ENCODE measurements at places on chromosomes 13 and 19.

DNA sequence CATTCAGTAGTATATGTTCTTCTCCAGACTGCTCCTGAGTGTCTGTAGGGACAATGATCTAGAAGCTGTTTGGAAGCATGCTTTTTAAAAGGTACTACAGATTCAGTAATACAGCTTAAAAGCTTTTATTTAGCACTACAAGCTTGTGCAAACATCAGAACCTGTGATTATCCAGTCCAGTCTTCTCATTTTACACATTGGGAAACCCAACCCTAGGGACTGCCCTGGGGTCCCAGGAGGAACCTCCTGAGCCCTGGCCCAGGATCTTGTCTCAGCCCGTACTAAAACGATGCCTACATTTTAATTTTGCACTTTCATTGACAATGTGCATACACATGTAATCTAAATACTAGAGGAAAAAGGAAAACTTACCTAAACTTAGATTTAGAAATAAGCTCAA lies 12.5 kb downstream of the DOCK9 start:
- H3K27me3 ChIP-seq: no peaks in the 10 kb centered on the region
- H3K4me1 ChIP-seq: no peaks in the 10 kb centered on the region
- no peak overlapping the region for H3K4me3 ChIP-seq
- DNase-seq: no peak

DNA sequence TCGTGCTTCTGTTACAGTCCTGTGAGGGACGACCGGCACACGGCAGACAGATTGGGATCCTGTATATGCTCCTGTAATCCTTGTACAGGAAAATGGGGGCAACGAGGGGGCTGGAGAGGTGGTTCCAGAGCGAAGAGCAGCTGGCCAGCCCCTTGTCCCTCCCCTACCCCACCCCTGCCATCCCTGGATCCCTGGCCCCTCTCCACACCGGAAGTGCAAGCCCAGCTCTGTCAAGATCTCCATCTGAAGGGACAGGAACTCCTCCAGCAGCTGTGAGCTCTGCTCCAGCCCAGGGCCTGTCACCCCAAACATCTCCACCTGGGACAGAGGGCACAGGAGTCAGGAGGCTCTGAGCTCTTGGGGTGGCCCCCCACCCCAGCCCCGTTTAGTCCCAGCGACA lies 5.5 kb upstream of the CCER2 start:
- DNase-seq: no peak
- no peaks in the 10 kb centered on the region for H3K4me1 ChIP-seq
- no peaks in the 10 kb centered on the region for H3K27me3 ChIP-seq
- H3K36me3 ChIP-seq: peaks cover 17% of the 10 kb centered on the region
- no peak overlapping the region for H3K27ac ChIP-seq
- no peak overlapping the region for H3K4me3 ChIP-seq

- no peaks in the 10 kb centered on the region for H3K36me3 ChIP-seq
- DNase-seq: no peak
- peaks cover 5% of the 10 kb centered on the region for H3K4me1 ChIP-seq
- no peaks in the 10 kb centered on the region for H3K27me3 ChIP-seq
- no peak overlapping the region for H3K4me3 ChIP-seq
These were observed 14.7 kb downstream of the GARRE1 start for GRCh38 chr19:34269081-34269480.

- H3K4me1 ChIP-seq: peaks cover 15% of the 10 kb centered on the region
- H3K27me3 ChIP-seq: no peaks in the 10 kb centered on the region
- no peak for DNase-seq
- H3K4me3 ChIP-seq: no peak overlapping the region
These were observed 1.9 kb downstream of the ISYNA1 start for GRCh38 chr19:18435842-18436670.

DNA sequence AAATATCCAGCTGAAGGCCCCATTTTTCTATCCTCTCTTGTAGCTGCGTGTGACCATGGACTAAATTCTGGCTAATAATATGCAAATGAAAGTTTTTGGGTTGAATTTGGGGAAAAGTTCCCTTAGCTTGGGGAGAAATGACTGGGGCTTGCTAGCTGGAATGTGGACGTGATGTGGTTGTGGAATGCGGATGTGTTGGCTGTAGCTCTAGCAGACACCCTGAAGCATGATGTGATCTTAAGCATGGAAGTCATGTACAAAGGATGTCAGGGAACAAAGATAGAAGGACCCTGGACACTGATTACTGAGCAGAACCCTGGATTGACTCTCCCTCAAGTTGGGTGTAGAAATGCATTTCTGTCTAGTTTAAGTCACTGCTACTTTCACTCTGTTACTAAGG lies 25.4 kb upstream of the SCEL start:
- H3K27me3 ChIP-seq: no peaks in the 10 kb centered on the region
- H3K36me3 ChIP-seq: no peaks in the 10 kb centered on the region
- no peak overlapping the region for H3K4me3 ChIP-seq

DNA sequence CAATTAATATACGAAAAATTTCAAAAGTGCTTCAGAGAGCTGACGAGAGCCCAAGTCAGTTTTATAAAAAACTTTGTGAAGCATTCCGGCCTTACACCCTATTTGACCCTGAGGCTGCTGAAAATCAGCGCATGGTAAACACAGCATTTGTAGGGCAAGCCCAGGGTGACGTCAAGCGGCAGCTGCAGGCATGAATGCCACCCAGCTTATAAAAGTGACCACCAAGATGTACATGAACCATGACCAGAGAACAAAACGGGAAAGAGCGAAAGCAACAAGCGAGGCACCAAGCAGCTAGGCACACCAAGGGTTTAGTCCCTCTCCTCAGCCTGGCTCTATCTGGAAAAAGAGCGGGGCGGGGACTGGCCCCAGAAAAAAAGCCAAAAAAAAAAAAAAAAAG lies 6.0 kb downstream of the SIGLEC11 start:
- DNase-seq: no peak
- no peaks in the 10 kb centered on the region for H3K27me3 ChIP-seq
- no peak overlapping the region for H3K4me3 ChIP-seq

DNA sequence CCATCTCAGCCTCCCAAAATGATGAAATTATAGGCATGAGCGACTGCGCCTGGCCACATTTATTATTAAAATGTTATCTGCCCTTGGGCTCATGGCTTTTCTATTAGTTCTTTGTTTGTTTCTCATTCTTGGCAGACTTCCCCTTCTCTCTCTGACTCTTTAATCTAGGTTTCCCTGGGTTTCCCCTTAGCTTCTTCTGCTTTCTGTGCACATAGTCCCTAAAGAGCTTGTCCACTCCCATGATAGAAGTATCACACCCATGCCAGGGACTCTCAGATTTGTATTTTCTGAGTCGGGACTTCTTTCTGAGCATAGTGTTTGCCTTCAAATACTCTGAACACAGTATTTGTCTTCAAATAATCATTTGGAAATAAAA lies 38.6 kb upstream of the ITM2B start:
- no peak overlapping the region for H3K4me3 ChIP-seq
- no peaks in the 10 kb centered on the region for H3K27me3 ChIP-seq
- no peaks in the 10 kb centered on the region for H3K36me3 ChIP-seq
- DNase-seq: no peak
- H3K4me1 ChIP-seq: no peaks in the 10 kb centered on the region
- no peak overlapping the region for H3K27ac ChIP-seq

GRCh38 chr13:36084131-36084530 lies 47.1 kb downstream of the DCLK1 start:
- H3K27me3 ChIP-seq: no peaks in the 10 kb centered on the region
- no peak overlapping the region for H3K4me3 ChIP-seq
- DNase-seq: no peak

DNA sequence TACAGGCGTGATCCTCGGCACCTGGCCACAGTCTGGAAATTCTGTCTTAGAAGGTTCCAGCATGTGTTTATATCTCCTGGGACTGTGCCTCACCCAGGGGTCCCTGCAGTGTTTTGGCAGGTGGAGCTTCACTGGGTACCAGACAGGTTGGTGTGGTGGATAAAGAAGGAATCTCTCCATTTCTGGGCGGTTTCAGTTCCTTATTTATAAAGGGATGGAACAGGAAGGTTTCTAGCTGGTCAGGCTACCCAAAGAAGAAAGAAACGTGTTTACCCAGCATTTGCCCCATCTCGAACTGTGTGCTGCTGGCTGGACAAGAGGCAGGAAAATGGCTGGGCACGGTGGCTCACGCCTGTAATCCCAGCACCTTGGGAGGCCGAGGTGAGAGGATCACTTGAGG lies 9.8 kb downstream of the PNPLA6 start:
- H3K36me3 ChIP-seq: peaks cover 15% of the 10 kb centered on the region
- H3K4me1 ChIP-seq: peaks cover under 1% of the 10 kb centered on the region
- H3K27me3 ChIP-seq: no peaks in the 10 kb centered on the region
- H3K27ac ChIP-seq: no peak overlapping the region

- no peak for DNase-seq
- no peaks in the 10 kb centered on the region for H3K27me3 ChIP-seq
- H3K4me3 ChIP-seq: no peak overlapping the region
- H3K36me3 ChIP-seq: no peaks in the 10 kb centered on the region
These were observed 85.0 kb downstream of the GGACT start for GRCh38 chr13:100503622-100504021.

- no peak for DNase-seq
- no peak overlapping the region for H3K27ac ChIP-seq
- H3K36me3 ChIP-seq: no peaks in the 10 kb centered on the region
- no peaks in the 10 kb centered on the region for H3K4me1 ChIP-seq
- H3K27me3 ChIP-seq: no peaks in the 10 kb centered on the region
These were observed 109.9 kb downstream of the FRY start for GRCh38 chr13:32141462-32141861.

GRCh38 chr19:55176076-55176475 lies 4.0 kb downstream of the SYT5 start:
- H3K27me3 ChIP-seq: peaks cover 6% of the 10 kb centered on the region
- no peak overlapping the region for H3K27ac ChIP-seq
- no peak overlapping the region for H3K4me3 ChIP-seq

- H3K27ac ChIP-seq: no peak overlapping the region
- peaks cover 13% of the 10 kb centered on the region for H3K4me1 ChIP-seq
- no peaks in the 10 kb centered on the region for H3K36me3 ChIP-seq
- H3K27me3 ChIP-seq: no peaks in the 10 kb centered on the region
- H3K4me3 ChIP-seq: no peak overlapping the region
These were observed 8.5 kb downstream of the SH3GL1 start for GRCh38 chr19:4391701-4392483.

- no peak overlapping the region for H3K4me3 ChIP-seq
- H3K36me3 ChIP-seq: no peaks in the 10 kb centered on the region
- no peaks in the 10 kb centered on the region for H3K27me3 ChIP-seq
- H3K27ac ChIP-seq: no peak overlapping the region
- H3K4me1 ChIP-seq: no peaks in the 10 kb centered on the region
- no peak for DNase-seq
These were observed 508.9 kb upstream of the ARGLU1 start for GRCh38 chr13:107076801-107077200.

GRCh38 chr13:92954746-92955145 lies 271.9 kb upstream of the GPC6 start:
- no peaks in the 10 kb centered on the region for H3K4me1 ChIP-seq
- DNase-seq: no peak
- H3K27ac ChIP-seq: no peak overlapping the region
- H3K27me3 ChIP-seq: no peaks in the 10 kb centered on the region
- no peak overlapping the region for H3K4me3 ChIP-seq

GRCh38 chr13:47111499-47111898 lies 214.6 kb upstream of the HTR2A start:
- DNase-seq: no peak
- H3K4me1 ChIP-seq: peaks cover 3% of the 10 kb centered on the region
- H3K27ac ChIP-seq: no peak overlapping the region
- H3K27me3 ChIP-seq: no peaks in the 10 kb centered on the region

DNA sequence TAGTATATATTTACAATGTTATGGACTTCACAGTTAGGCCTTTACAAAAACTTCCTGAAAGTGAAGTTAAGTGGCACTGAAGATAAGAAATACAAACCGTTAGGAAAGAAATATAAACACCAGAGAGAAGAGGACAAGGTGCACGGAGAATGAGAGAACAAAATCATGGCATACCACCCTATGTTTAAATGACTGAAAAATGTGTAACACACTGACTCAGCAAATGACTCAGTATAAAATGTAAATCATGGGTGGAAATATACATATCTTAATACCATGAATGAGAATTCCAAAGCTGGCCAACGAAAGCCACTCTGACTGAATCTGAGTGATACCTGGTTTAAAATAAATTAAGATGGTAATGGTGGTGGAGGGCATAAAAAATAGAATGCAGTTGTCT lies 260.8 kb downstream of the DNAJC15 start:
- no peak overlapping the region for H3K4me3 ChIP-seq
- no peak overlapping the region for H3K27ac ChIP-seq
- DNase-seq: no peak
- no peaks in the 10 kb centered on the region for H3K4me1 ChIP-seq
- no peaks in the 10 kb centered on the region for H3K27me3 ChIP-seq
- no peaks in the 10 kb centered on the region for H3K36me3 ChIP-seq

- no peak overlapping the region for H3K4me3 ChIP-seq
- H3K27me3 ChIP-seq: no peaks in the 10 kb centered on the region
- DNase-seq: no peak
- H3K36me3 ChIP-seq: no peaks in the 10 kb centered on the region
- H3K4me1 ChIP-seq: peaks cover 24% of the 10 kb centered on the region
These were observed 22.6 kb downstream of the FAM124A start for GRCh38 chr13:51244637-51245405.

DNA sequence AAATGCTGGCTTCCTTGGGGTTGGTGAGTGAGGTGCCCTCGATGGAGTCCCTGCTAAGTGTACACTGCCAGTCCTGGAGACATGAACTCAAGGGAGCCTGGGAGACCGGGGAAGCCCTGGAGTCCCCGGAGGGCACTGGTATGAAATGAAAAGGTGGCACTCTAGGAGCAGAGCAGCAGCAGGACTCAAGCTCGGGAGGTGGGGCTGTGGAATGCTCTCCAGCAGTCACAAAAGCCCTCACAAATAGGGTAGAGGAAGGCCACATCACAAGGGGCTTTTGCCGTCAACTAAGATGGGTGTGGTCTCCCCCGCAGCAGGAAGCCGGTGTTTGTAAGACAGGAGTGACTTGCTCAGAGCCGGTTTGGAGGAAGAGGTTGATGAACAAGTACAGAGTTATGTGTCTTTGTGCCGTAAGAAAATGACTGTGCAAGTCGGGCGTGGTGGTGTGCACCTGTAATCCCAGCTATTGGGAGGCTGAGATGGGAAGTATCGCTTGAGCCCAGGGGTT lies 19.3 kb downstream of the CCNE1 start:
- H3K4me3 ChIP-seq: no peak overlapping the region
- no peak overlapping the region for H3K27ac ChIP-seq
- no peak for DNase-seq
- H3K27me3 ChIP-seq: no peaks in the 10 kb centered on the region
- no peaks in the 10 kb centered on the region for H3K36me3 ChIP-seq

DNA sequence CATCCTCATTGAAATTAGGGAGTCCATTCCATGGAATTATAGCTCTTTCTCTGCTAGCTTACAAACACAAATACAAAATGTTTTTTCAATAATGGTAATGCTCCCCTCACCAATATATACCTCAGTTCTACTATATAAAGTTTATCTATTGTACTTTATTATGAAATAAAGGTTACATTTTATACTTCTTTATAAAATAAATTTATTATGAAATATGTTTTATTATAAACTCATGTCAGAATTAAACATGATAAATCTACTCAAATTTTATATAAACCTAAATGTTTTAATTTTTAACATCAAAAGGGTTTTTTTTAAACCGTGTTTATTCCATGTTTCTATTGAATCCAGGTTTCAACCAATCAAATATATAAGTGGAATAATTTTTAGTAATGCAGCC lies 646.1 kb upstream of the PCDH20 start:
- no peak overlapping the region for H3K4me3 ChIP-seq
- no peaks in the 10 kb centered on the region for H3K4me1 ChIP-seq
- no peaks in the 10 kb centered on the region for H3K27me3 ChIP-seq
- H3K36me3 ChIP-seq: no peaks in the 10 kb centered on the region

Data from iPS DF 6.9 (cell line).